ENCODE measurements at places on chromosomes 2 and 18. TPM values are rescaled to one million over a fixed set of nuclear protein-coding genes. Genes with fewer than 3 reads are reported as not detected.

Gene MYCN
- 0.45 TPM for total RNA-seq

Gene ADCYAP1
- 0.17 TPM for total RNA-seq

Gene TRIM43
- total RNA-seq, result not detected

Gene CELF4
- 0.52 TPM for total RNA-seq

Gene AQP12A
- not detected for total RNA-seq

Gene ITGB6
- 4.4 TPM for total RNA-seq

Gene FAM228A
- 0.15 TPM for total RNA-seq

Gene RUFY4
- total RNA-seq, result not detected

Gene LRRC30
- total RNA-seq, result not detected

Gene SF3B6
- total RNA-seq, result 58.2 TPM

Gene GLB1L
- total RNA-seq, result 2.5 TPM

Gene ALPP
- not detected for total RNA-seq

Gene NAT8
- total RNA-seq, result not detected

Gene DUSP11
- 12.9 TPM for total RNA-seq

Gene KCNJ13
- not detected for total RNA-seq

Gene TMEM237
- total RNA-seq, result 14.0 TPM

Gene TRABD2A
- 0.62 TPM for total RNA-seq

Gene NDUFS1
- 503 TPM for total RNA-seq

Gene GPR75
- 0.50 TPM for total RNA-seq

Gene HOXD10
- not detected for total RNA-seq

Gene PKP4
- total RNA-seq, result 70.4 TPM

Gene TNFRSF11A
- total RNA-seq, result 1.2 TPM

Gene SOCS6
- total RNA-seq, result 23.2 TPM

Gene CYP27C1
- 0.10 TPM for total RNA-seq

Gene TMEM200C
- total RNA-seq, result 0.32 TPM

Gene DOCK10
- total RNA-seq, result 2.3 TPM

Gene PDE1A
- 16.9 TPM for total RNA-seq

Gene HIBCH
- 24.2 TPM for total RNA-seq

Gene MEP1B
- not detected for total RNA-seq

Gene SCYGR4
- total RNA-seq, result not detected

Gene TDRD15
- total RNA-seq, result not detected

Gene CROCC2
- not detected for total RNA-seq

Gene ABCG5
- not detected for total RNA-seq

Data from left ventricle myocardium superior (tissue), 1 donor.